Tibial nerve (tissue), 4 donors: ENCODE measurements at places on chromosomes 4 and X. TPM values are rescaled to one million over a fixed set of nuclear protein-coding genes. Genes with fewer than 3 reads are reported as not detected.

The CT83 gene
- total RNA-seq: not detected

The TMPRSS11D gene
- not detected for total RNA-seq

The CFP gene
- 11.5 TPM for total RNA-seq

The SUV39H1 gene
- 6.1 TPM for total RNA-seq

The PABPC4L gene
- total RNA-seq: 1.5 TPM

The XAGE1B gene
- total RNA-seq: not detected

The PDK3 gene
- total RNA-seq: 35.1 TPM

The RS1 gene
- not detected for total RNA-seq

The BTC gene
- 0.30 TPM for total RNA-seq

DNA sequence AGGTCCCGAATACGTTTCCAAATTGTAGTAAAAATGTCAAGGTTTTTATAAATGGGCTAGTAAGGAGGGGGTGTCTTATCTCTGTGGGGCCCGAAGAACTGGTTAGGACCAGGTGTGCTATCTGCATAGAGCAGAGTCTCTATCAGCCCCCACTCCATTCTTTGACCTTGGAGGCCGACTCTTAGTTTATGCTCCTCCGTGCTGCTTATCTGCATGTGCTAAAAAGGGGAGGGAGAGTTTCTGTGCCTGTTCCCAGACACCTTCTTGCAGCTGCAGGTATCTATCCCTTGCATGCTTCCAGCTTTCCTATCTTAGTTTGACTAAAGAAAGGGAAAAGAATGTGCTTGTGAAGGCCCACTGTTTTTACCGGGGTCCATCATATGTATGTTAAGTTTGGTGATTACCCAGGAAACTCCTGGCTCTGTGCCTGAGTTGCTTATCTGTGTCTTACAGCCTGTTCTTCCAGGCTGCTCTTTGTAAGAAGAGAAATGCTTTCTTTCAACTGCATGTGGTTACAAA is 28.6 kb upstream of the NAF1 start:
- H3K27ac ChIP-seq: no peak overlapping the region
- H3K36me3 ChIP-seq: no peaks in the 10 kb centered on the region
- H3K27me3 ChIP-seq: no peaks in the 10 kb centered on the region

- no peak overlapping the region for H3K27ac ChIP-seq
- H3K4me3 ChIP-seq: no peak overlapping the region
- H3K36me3 ChIP-seq: no peaks in the 10 kb centered on the region
- H3K4me1 ChIP-seq: no peaks in the 10 kb centered on the region
These were observed 5.8 kb downstream of the GATA1 start for GRCh38 chrX:48792219-48792618.

- H3K27me3 ChIP-seq: no peaks in the 10 kb centered on the region
- H3K4me3 ChIP-seq: no peak overlapping the region
- peaks cover 11% of the 10 kb centered on the region for H3K4me1 ChIP-seq
- H3K36me3 ChIP-seq: no peaks in the 10 kb centered on the region
- H3K27ac ChIP-seq: no peak overlapping the region
These were observed 17.6 kb downstream of the NFKB1 start for GRCh38 chr4:102518703-102519131.

- H3K36me3 ChIP-seq: no peaks in the 10 kb centered on the region
- H3K27ac ChIP-seq: peak overlapping the region; percentile 40
- DNase-seq: no peak
- no peak overlapping the region for H3K4me3 ChIP-seq
These were observed 96.3 kb downstream of the GEMIN8 start for GRCh38 chrX:13933352-13933751.

GRCh38 chr4:185357211-185357610 is 38.5 kb downstream of the LRP2BP start:
- no peak overlapping the region for H3K4me3 ChIP-seq
- peak overlapping the region; percentile 70 for H3K27ac ChIP-seq
- DNase-seq: no peak
- H3K4me1 ChIP-seq: no peaks in the 10 kb centered on the region
- peaks cover 32% of the 10 kb centered on the region for H3K36me3 ChIP-seq
- no peaks in the 10 kb centered on the region for H3K27me3 ChIP-seq

DNA sequence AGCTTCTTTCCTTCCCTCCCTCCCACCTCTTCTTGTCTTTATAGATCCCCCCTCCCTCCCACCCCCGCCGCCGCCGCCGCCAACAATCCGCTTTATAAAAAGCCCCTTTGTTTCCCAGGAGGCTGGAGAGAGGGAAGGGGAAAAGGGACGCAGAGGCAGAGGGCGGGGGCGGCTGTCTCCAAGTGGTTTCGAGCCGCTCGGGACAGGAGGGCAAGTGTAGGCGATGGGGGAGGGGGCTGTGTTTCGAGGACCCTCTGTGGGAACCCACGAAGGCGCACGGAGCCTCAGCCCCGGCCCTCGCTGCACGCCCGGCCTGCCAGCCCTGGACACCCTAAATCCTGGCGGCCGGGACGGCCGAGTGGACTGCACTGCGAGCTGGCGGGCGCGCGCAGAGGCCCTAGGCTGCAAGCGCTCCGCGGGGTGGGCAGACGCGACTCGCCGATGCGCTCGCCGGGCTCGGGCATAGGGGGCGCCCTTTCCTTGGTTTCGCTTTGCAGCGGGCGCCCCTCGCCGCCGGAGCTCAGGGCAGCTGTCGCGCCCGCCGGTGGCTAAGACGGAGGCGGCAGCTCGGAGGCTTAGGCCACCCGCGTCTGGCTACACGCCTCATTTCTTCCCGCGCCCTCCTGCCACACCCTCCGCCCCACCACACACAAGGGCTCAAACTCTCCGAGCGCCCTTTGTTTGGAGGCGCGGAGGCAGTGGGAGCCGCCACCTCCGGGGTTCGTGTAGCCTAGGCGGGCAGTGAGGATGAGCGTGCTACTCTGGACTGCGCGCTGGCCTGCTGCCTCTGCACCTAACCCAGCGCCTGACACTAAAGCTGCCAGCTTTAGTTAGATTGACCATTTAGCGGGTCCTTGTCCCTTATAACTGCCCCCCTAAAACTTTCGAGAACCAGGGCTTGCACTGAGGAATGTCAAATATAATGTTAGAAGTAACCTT is 2.2 kb downstream of the MAMLD1 start:
- DNase-seq: peak; percentile 56
- H3K4me1 ChIP-seq: no peaks in the 10 kb centered on the region
- H3K27me3 ChIP-seq: no peaks in the 10 kb centered on the region
- peak overlapping the region; percentile 92 for H3K27ac ChIP-seq

DNA sequence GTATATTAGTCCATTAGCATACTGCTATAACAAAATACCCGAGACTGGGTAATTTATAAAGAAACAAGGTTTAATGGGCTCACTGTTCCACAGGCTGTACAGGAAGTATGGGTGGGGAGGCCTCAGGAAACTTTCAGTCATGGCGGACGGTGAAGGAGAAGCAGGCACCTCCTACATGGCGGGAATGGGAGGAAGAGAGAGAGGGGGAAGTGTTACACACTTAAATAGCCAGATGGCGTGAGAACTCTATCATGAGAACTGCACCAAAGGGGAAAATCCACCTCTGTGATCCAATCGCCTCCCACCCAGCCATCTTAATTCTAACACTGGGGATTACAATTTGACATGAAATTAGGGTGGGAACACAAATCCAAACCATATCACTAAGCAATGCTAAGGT is 98.9 kb upstream of the SH3RF1 start:
- no peak overlapping the region for H3K4me3 ChIP-seq
- H3K4me1 ChIP-seq: no peaks in the 10 kb centered on the region
- no peaks in the 10 kb centered on the region for H3K27me3 ChIP-seq
- no peak for DNase-seq

DNA sequence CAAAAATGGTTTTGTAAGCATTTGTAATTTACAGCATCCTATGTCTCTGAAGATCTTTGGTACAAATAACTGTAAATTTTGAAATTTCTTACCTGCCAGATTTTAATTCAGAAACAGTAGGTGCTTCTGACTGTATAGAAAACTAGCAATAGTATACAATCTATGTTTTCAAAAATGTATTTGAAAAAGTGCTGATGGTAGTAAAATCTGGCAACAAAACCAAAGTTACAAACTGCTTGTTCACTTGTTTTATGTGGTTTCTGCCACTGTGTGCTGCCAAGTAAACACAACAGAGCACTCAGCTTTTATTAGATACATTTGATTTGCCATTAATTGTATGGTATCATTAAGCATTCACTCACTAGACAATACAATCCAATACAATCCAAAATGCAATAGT is 206.1 kb downstream of the CPE start:
- no peaks in the 10 kb centered on the region for H3K36me3 ChIP-seq
- no peak overlapping the region for H3K27ac ChIP-seq
- H3K4me3 ChIP-seq: no peak overlapping the region

DNA sequence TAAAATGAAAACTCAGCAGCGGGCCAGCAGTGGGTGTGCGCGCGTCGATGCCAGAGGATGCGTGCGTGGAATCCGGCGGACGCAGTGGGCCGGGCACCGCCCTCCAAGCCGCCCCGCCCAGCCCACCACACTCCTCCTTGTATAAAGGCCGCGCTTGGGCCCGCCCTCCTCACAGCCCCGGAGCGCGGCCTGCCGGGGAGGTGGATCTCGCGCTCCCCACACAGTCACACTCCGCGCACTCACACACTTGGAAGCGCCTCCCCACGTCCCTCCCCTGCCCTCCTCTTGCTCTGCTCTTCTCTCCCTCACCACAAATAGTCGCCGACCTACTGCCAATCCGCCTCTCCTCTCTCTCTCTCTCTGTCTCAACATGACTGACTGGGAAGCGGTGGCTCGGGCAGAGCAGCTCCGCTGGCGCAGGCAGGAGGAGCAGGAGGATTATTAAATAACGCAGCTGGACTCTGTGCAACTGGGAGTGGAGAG is at the start of gene CCSER1:
Gene CCSER1, plus strand, starts transcription at position 172 of the 483 bp plus-strand sequence.
- peak; percentile 27 for DNase-seq
- H3K27ac ChIP-seq: peak within 1 kb of the TSS; percentile 47
- no peaks in the 10 kb centered on the region for H3K36me3 ChIP-seq
- peak within 1 kb of the TSS; percentile 72 for H3K4me3 ChIP-seq

- peak overlapping the region; percentile 30 for H3K27ac ChIP-seq
- H3K4me1 ChIP-seq: no peaks in the 10 kb centered on the region
- DNase-seq: no peak
These were observed 16.7 kb downstream of the ASB11 start for GRCh38 chrX:15298780-15299179.

DNA sequence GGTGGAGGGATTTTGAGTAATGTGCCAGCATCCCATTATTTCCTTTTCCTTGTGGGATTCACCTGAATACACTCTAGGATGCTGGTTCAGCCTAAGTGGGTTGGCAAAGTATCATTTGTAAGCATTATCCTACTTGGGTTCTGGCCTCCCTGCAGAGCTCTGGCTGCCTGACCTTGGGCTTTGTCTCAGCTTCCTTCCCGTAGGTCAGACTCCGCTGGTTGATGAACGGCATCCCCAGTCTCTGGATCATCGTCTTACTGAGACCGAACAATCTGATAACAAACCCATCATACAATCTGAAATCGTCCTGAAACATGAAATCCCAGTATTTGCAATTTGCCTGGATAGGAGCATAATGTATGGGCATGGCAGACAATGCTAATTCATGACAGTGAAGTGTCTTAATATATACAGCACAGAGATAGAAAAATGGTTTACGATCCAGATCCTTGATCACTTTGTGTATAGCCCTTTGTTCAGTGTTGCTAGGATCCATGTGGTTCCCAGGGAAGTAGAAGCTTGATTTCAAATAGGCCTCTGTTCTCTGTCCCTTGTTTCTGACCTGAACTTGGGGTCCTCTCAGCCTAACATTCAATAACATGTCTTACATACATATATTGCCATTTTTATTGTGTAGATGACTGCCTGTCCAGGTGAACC is 5.5 kb downstream of the MID2 start:
- peaks cover 11% of the 10 kb centered on the region for H3K27me3 ChIP-seq
- no peaks in the 10 kb centered on the region for H3K4me1 ChIP-seq
- no peaks in the 10 kb centered on the region for H3K36me3 ChIP-seq
- H3K27ac ChIP-seq: no peak overlapping the region
- no peak for DNase-seq

DNA sequence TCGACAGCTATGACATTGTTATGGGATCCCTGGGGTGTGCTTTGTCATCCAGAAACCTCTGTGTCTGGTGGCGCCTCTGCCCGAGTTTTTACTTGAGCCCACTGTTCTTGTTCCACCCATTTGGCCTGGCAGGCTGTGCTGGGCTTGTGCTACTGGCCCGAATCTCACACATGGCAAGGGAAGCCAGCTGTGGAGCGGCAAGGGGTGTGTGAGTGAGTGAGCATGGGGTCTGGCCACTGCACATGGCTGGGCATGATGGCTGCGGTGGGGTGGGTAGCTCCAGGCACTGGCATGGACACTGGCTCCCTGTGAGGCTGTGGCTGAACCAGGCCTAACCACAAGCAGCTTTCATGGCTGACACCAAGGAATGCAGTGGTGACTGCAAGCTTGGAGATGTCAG is 89.2 kb downstream of the DACH2 start:
- H3K27me3 ChIP-seq: no peaks in the 10 kb centered on the region
- H3K4me3 ChIP-seq: no peak overlapping the region
- no peak for DNase-seq
- no peak overlapping the region for H3K27ac ChIP-seq
- no peaks in the 10 kb centered on the region for H3K4me1 ChIP-seq

DNA sequence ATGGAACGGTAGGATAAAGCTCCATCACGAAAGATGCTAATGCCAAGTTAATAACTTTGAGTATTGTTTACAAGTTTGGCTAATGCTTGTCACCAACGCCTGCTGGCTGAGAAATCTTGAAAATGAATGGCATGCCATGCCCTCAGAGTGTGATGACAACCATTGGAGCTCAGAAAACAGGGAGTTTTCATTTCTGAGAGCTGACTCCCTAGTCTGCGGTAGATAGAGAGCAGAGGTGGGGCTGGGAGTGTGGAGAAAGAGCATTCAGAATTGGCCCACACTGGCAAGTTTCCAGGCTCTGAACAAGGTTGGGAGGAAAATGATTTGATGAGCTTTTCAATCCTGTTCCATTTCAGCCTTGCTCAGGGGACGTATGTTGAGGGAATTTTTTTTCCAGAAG is 183.9 kb downstream of the CPEB2 start:
- H3K4me3 ChIP-seq: no peak overlapping the region
- no peaks in the 10 kb centered on the region for H3K27me3 ChIP-seq
- H3K27ac ChIP-seq: no peak overlapping the region
- H3K36me3 ChIP-seq: no peaks in the 10 kb centered on the region

- no peaks in the 10 kb centered on the region for H3K27me3 ChIP-seq
- H3K4me1 ChIP-seq: peaks cover 19% of the 10 kb centered on the region
- peak overlapping the region; percentile 62 for H3K4me3 ChIP-seq
- H3K27ac ChIP-seq: peak overlapping the region; percentile 85
These were observed 473 bp upstream of the VAMP7 start for GRCh38 chrX:155880586-155881157.

DNA sequence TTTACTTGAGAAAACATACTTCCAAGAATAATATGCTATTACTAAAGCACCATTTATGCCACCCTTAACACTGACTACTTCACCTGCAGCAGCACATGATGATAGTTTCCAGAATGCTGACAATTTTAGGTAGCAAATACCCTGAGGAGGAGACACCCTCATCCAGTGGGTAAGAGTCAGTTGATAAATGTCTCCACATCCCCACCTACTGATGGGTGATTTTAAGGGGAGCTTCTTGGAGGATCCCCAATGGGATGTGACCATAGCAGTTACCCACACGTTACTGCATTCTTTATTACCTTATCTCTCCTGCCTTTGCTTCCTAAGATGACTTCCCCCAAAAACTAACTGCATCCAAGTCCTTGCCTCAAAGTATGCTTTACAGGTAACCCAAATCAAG is 131.2 kb upstream of the SMARCAD1 start:
- H3K36me3 ChIP-seq: no peaks in the 10 kb centered on the region
- no peak for DNase-seq
- H3K27ac ChIP-seq: no peak overlapping the region
- H3K4me1 ChIP-seq: no peaks in the 10 kb centered on the region
- H3K27me3 ChIP-seq: no peaks in the 10 kb centered on the region
